Uterine smooth muscle cell (primary cell): ENCODE measurements at places on chromosomes 3 and 15. TPM values are rescaled to one million over a fixed set of nuclear protein-coding genes. Genes with fewer than 3 reads are reported as not detected.

FAM227B gene
- 2.7 and 5.5 TPM in 2 replicates for total RNA-seq

MESP1 gene
- 0.44 and 1.1 TPM in 2 replicates for total RNA-seq

DOCK3 gene
- total RNA-seq = under 0.01 and 0.12 TPM in 2 replicates

LTK gene
- 0.37 and 0.44 TPM in 2 replicates for total RNA-seq

GRAMD2A gene
- 0.33 and 0.50 TPM in 2 replicates for total RNA-seq

IL17RB gene
- 0.11 and 0.12 TPM in 2 replicates for total RNA-seq

GATM gene
- 0.25 and 0.44 TPM in 2 replicates for total RNA-seq

CD276 gene
- 151 and 164 TPM in 2 replicates for total RNA-seq

FGF7 gene
- 264 and 355 TPM in 2 replicates for total RNA-seq

RNU5B-1 gene
- total RNA-seq = not detected in 2 replicates

C3orf49 gene
- total RNA-seq = not detected in 2 replicates

STRC gene
- total RNA-seq = 0.12 TPM in 1 of 2 replicates, not detected in the other

CHRM5 gene
- 0.75 TPM in 1 of 2 replicates, not detected in the other for total RNA-seq

SLC38A3 gene
- total RNA-seq = not detected in 2 replicates

TIGIT gene
- not detected in 2 replicates for total RNA-seq

SMCO1 gene
- total RNA-seq = not detected in 2 replicates

GOLGA6L6 gene
- total RNA-seq = not detected in 2 replicates

HCN4 gene
- total RNA-seq = not detected in 2 replicates

EPHB1 gene
- 0.12 and 0.77 TPM in 2 replicates for total RNA-seq

HMG20A gene
- 20.9 and 24.2 TPM in 2 replicates for total RNA-seq

DPPA4 gene
- total RNA-seq = not detected in 2 replicates

TGFBR2 gene
- 60.5 and 61.0 TPM in 2 replicates for total RNA-seq

TGM5 gene
- not detected in 2 replicates for total RNA-seq

PLEKHO2 gene
- 15.8 and 16.9 TPM in 2 replicates for total RNA-seq

GCNT3 gene
- total RNA-seq = 0.11 and 0.37 TPM in 2 replicates

RLBP1 gene
- total RNA-seq = not detected in 2 replicates

NRROS gene
- total RNA-seq = 2.2 and 3.0 TPM in 2 replicates

REC114 gene
- total RNA-seq = not detected in 2 replicates

IGSF11 gene
- total RNA-seq = 0.37 TPM in 1 of 2 replicates, not detected in the other

GOLGA8B gene
- total RNA-seq = 18.5 and 26.7 TPM in 2 replicates

GOLGA8T gene
- not detected in 2 replicates for total RNA-seq

IL12A gene
- total RNA-seq = 3.4 and 4.1 TPM in 2 replicates

CCDC54 gene
- total RNA-seq = not detected in 2 replicates

TM4SF4 gene
- total RNA-seq = not detected in 2 replicates

SPRED1 gene
- total RNA-seq = 47.0 and 56.8 TPM in 2 replicates

GOLGA6A gene
- under 0.01 TPM in 1 of 2 replicates, not detected in the other for total RNA-seq

UBA7 gene
- total RNA-seq = 32.4 and 52.2 TPM in 2 replicates

TMEM40 gene
- not detected in 2 replicates for total RNA-seq

CKMT1B gene
- not detected in 2 replicates for total RNA-seq

CCR2 gene
- total RNA-seq = not detected in 2 replicates

DNAH12 gene
- under 0.01 and 0.12 TPM in 2 replicates for total RNA-seq

KCNMB3 gene
- 1.2 and 1.5 TPM in 2 replicates for total RNA-seq
